ENCODE measurements at places on chromosomes 13 and 19.

- no peak for DNase-seq
Measured at GRCh38 chr13:53127373-53127772, 98.8 kb downstream of the OLFM4 start.

DNA sequence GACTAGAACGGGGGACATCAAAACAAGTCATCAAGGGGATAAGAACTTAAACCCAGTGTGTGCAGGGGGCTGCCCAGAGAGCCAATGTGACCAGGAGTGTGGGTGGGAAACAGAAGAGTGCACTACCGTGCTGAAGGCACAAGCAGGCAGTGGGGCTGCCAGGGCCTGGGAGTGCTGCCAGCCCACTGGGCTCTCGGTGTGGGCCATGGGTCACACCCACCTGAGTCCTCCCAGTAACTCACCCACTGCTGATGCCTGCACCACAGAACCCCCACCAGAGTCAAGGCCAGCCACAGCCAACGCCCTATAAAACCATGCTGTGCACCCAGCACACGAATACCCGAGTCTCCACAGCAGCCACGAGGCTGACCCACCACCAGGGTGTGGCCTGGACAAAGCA is 8.5 kb downstream of the MED26 start:
- DNase-seq, result peak; percentile 56

DNA sequence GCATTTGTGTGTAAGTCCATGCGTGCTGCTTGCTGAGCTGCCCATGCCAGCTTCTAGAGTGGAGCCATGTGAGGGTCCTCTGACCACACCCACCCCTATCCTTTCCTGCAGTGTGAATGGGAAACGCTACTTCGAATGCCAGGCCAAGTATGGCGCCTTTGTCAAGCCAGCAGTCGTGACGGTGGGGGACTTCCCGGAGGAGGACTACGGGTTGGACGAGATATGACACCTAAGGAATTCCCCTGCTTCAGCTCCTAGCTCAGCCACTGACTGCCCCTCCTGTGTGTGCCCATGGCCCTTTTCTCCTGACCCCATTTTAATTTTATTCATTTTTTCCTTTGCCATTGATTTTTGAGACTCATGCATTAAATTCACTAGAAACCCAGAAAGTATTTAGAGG is 10.3 kb downstream of the TBCB start:
- no peak for DNase-seq

GRCh38 chr19:46670813-46671212 is 9.8 kb upstream of the DACT3 start:
- DNase-seq, result no peak

DNA sequence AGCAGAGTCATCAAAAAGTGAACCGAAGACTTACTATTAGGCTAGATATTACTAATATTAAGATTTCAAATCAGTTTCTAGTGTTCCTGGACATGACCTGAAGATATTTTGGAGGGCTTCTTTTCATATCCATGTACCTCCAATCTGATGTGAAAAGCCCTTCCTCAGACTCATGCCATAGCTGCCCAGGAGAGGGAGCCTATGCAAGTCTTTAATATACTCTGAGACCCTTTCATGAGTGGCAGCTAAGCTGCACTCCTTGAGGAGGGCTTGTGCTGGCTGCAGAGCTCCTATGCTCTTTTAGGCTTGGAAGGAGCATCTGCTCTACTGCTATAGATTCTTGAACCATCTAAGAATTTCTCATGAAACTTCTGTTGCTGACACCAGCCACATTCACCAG is 715.3 kb downstream of the OLFM4 start:
- no peak for DNase-seq

GRCh38 chr13:50222569-50223332 is 207.5 kb downstream of the KCNRG start:
- peak; percentile 25 for DNase-seq

GRCh38 chr13:32881074-32881776 is 135.0 kb upstream of the KL start:
- DNase-seq, result no peak
